ENCODE measurements at places on chromosomes 3 and 15.

- DNase-seq = no peak
Observed at GRCh38 chr3:67808906-67809305, 154.5 kb upstream of the SUCLG2 start.

DNA sequence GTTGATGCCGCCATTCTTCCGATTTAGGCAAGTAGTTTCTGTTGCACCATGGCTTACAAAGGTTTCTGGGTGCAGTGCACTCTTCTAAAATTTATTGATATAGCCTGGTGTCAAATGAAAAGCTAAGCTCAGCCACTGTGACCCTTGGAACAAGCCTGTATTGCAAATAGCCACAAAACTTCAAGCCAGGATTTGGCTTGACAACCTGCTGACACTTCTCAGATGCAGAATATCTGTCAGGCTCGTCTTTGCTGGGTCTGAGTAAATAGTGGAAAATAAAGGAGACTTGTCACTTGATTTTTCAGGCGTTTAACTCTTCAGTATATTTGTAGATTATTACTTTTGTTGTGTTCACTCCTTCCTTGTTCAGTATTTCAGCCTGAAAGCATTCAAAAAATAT is 871.8 kb downstream of the OTOL1 start:
- no peak for DNase-seq

DNA sequence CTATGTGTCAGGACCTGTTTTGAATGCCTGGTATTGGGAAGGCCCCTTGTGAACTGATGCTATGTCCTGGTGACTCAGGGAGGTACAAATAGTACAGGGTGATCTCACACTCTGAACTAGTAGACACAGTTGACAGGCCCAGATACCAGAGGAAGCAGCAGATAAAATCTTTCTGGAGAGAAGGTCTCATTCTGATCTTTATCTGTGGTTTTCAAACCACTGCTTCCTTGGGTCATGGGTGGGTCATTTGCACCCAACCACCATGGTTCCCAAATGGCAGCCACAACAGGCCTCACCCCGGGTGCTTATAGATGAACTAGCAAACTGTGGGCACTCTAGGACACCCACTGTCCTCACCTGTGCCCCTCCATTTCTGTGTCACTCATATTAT is 43.4 kb downstream of the PXYLP1 start:
- DNase-seq = no peak

DNA sequence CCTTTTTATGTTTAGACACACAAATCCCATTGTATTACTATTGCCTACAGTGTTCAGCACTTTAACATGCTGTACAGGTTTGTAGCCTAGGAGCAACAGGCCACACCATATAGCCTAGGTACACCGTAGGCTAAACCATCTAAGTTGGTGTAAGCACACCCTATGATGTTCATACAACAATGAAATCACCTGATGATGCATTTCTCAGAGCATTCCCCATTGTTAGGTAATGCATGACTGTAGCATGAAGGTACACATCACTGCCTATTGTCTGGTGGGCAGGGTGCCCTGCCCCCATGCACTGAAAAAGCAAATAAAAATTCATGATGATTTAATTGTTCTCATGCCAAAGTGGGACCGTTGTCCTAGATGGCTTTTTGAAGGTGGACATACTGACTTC is 183.6 kb downstream of the AGBL1 start:
- no peak for DNase-seq

DNA sequence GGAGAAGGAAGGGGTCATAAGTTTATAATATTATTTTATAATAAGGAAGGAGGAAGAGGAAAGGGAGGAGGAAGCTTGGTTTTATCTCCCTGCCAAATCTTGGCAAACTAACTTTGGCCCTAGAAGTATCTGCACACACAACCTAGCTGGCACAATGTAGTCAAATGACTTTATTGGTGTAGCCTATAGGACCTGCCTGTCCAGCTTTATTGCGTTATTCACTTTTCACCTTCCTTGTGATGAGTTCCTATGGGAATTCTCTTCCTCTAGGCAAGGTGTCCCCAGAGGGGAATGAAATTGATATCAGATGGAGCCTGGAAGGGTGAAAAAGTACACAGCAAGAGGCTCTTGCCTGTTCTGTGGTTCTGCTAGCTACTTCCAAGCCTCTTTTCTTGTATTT is 111.2 kb upstream of the SLC25A36 start:
- no peak for DNase-seq

GRCh38 chr15:56678571-56678970 is 54.7 kb downstream of the ZNF280D start:
- DNase-seq = no peak

All from inflammatory macrophage (primary cell).